ENCODE measurements at places on chromosomes 1 and 21. TPM values are rescaled to one million over a fixed set of nuclear protein-coding genes. Genes with fewer than 3 reads are reported as not detected.

The NCDN gene
- 8.0 TPM for total RNA-seq

The IFNLR1 gene
- 0.21 TPM for total RNA-seq

The CLCA1 gene
- not detected for total RNA-seq

The MAP1LC3C gene
- total RNA-seq = 0.08 TPM

DNA sequence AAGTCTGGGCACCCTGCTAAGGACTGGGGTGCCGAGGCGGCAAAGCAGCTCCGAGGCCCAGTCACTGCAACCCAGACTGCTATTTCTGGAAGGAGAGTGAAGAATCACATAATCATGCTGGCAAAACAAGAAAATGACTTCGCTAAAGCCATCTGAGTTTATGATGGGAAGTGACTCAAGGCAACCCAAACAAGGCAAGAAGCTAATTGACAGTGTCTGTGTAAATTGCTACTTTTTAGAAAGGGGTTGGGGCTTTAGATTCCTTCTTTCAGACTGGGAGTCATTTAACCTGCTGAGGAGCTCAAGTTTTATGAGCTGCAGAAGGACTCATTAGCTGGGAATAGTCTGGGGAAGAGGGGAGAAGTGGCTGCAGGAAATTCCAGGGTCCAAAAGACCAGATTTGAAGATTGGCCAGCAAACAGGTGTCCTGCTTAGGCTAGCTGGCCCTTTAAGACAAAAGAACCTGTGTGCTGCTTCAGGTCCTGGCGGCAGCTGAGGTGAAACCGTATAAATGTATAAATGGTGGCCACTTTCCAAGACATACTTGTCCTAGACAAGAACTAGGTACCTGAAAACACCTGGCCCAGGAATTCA, 28.1 kb downstream of the TSHB start:
- no peak for DNase-seq

DNA sequence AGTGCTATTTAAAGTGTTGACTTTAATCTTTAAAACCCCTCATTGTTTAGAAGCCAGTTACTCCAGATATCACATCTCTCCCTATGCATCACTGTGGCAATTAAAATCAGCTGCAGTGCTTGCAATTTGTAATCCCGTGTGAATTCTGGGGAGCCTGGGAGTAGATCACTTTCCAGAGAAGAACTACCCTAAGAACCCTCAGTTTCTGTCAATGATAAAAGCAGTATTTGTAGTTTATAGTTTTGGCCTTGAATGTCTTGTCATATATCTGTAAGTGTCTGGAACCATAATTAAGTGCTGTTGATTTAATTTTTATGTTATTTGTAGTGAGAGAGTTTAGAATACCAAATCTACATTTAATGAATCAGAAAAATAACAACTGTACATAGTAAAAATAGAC, 5.5 kb upstream of the SPAG17 start:
- no peak for DNase-seq

GRCh38 chr1:6245869-6246496, 2.0 kb downstream of the HES3 start:
- no peak for DNase-seq

DNA sequence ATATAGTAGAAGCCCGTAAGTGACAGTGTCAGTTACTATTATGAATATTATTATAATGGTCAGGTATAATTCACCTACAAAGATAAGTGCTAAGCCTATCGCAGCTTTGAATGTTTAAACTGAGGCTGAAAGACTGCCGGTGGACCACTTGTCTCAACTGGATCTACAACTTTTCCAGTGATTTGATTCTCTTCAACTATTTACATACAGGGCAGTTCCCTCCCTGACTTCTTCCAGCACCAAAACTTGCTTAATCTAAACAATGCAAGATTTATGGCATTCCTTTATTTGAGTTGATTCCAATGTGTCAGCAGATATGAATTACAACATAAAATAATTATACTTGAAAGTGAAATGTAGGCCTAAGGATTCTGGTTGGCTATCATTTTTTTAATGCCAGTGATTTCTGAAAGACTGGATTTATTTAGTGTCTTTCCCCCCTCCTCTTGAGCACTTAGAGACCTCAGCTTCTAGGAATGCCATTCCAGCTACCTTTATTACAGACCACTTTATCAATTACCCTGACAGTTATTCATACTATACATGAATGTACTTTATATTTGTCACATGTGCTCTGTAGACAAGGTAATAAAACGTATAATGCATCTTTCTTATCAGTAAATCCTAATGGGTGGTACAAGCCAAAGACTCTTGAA, 153.3 kb upstream of the C8B start:
- no peak for DNase-seq

- DNase-seq = no peak
Observed at GRCh38 chr1:20195462-20195780, 9.1 kb upstream of the PLA2G2C start.

DNA sequence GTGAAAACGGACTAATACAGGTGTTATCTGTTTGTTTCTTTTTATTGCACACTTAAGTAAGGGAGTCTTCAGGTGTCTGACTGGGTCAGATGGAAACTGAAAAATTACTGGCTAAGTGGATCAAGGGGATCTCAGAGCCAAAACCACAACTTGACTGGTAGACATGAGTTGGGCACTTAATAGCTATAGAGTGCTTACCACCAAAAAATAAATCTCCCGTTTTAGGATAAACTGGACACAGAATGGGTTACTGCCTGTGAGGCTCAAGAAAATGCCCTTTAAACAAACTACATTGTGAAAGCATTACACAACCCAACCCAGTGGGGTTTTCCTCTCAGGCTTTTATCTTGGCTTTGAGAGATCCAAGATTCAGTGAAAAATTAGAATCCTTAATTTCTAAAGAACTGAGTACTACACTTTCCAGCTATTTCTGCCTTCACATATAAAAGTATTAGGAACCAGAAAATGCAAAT, 134.0 kb upstream of the LYPLAL1 start:
- DNase-seq = no peak
